ENCODE measurements at places on chromosomes 2 and 18. TPM values are rescaled to one million over a fixed set of nuclear protein-coding genes. Genes with fewer than 3 reads are reported as not detected.

DNA sequence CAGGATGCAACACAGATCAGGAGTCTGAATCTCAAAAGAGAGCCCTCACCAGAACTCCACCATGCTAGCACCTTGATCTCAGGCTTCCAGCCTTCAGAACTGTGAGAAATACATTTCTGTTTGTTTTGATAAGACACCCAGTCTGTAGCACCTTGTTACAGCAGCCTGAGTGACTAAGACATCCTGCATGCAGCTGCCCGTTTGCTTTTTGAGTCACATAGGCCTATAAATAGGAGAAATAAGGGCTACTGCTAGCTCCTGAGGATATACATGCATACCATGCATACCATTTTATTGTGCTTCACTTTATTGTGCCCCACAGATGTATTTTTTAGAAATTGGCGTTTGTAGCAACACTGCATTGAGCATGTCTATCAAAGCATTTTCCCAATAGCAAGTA is 337.8 kb downstream of the CDH2 start:
- no peaks in the 10 kb centered on the region for H3K4me1 ChIP-seq
- H3K27me3 ChIP-seq: no peaks in the 10 kb centered on the region
- H3K36me3 ChIP-seq: no peaks in the 10 kb centered on the region
- H3K27ac ChIP-seq: no peak overlapping the region
- H3K4me3 ChIP-seq: no peak overlapping the region

GRCh38 chr2:98907966-98908905 is 27.8 kb downstream of the CRACDL start:
- H3K27me3 ChIP-seq: no peaks in the 10 kb centered on the region
- H3K4me1 ChIP-seq: no peaks in the 10 kb centered on the region
- peak; percentile 13 for DNase-seq
- no peak overlapping the region for H3K4me3 ChIP-seq
- no peaks in the 10 kb centered on the region for H3K36me3 ChIP-seq

GRCh38 chr2:64101141-64101591 is 43.1 kb downstream of the PELI1 start:
- no peak overlapping the region for H3K27ac ChIP-seq
- H3K27me3 ChIP-seq: no peaks in the 10 kb centered on the region

- H3K4me3 ChIP-seq: no peak overlapping the region
- no peak overlapping the region for H3K27ac ChIP-seq
- H3K36me3 ChIP-seq: no peaks in the 10 kb centered on the region
- no peaks in the 10 kb centered on the region for H3K27me3 ChIP-seq
- no peak for DNase-seq
These were observed 54.5 kb downstream of the TBC1D8 start for GRCh38 chr2:101096619-101097142.

DNA sequence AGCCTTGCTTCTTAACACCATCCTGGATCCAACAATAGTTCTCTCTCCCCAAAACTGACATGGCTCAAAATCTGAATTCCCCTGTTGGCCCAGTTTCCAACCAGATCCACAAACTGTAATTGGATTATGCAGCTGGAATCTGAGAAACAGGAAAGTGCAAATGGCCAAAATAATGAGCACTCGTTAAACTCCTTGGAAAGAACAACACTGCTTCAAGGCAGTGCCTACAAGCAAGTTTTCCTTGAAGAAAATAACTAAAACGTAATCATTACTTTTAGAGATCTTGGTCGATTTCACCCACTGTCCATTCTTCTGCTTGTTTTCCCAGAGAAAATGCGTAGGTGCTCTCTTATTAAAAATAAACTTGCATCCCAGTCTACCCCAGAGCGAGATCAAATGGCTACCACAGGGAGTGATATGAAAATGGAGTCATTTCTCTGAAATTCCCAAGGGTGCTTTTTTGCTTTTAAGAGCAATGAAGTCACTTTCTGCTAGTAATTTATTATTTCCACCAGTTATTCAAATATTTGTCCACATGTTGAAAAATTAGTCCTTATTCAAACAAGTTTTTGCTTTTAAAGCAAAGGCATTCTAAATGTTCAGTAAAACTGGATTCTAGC is 264.2 kb downstream of the C1D start:
- no peaks in the 10 kb centered on the region for H3K27me3 ChIP-seq
- no peaks in the 10 kb centered on the region for H3K4me1 ChIP-seq
- H3K4me3 ChIP-seq: no peak overlapping the region
- no peak overlapping the region for H3K27ac ChIP-seq
- DNase-seq: no peak

DNA sequence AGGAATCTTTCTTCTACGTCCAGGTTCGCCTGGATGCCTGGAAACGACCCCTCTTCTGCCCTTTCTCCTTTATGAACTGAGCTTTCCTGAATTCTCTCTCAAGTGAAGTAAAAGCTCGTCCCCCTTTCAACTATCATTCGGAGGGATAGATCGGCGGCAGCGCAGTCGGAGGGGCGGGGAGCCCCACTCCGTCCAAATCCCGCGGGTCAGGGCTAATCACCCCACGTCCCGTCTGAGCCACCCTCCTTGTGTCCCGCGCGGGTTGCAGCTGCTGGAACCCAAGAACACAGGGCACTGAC is 367 bp downstream of the FBXO48 start:
- no peaks in the 10 kb centered on the region for H3K4me1 ChIP-seq
- H3K27ac ChIP-seq: peak overlapping the region; percentile 83
- H3K36me3 ChIP-seq: no peaks in the 10 kb centered on the region
- DNase-seq: no peak
- H3K4me3 ChIP-seq: peak overlapping the region; percentile 70

GRCh38 chr18:22250591-22250996 is 81.2 kb downstream of the GATA6 start:
- no peaks in the 10 kb centered on the region for H3K36me3 ChIP-seq
- no peak for DNase-seq
- no peak overlapping the region for H3K27ac ChIP-seq
- no peak overlapping the region for H3K4me3 ChIP-seq
- H3K4me1 ChIP-seq: no peaks in the 10 kb centered on the region

GRCh38 chr2:124559236-124559635 is 534.1 kb downstream of the CNTNAP5 start:
- no peak overlapping the region for H3K4me3 ChIP-seq
- H3K4me1 ChIP-seq: no peaks in the 10 kb centered on the region
- H3K36me3 ChIP-seq: no peaks in the 10 kb centered on the region
- DNase-seq: no peak

- no peak for DNase-seq
- H3K4me1 ChIP-seq: peaks cover 19% of the 10 kb centered on the region
- no peaks in the 10 kb centered on the region for H3K27me3 ChIP-seq
These were observed 73.6 kb upstream of the RBM44 start for GRCh38 chr2:237724811-237725478.

GRCh38 chr2:173555833-173556232 is 201.2 kb downstream of the CDCA7 start:
- no peak overlapping the region for H3K27ac ChIP-seq
- no peaks in the 10 kb centered on the region for H3K36me3 ChIP-seq

DNA sequence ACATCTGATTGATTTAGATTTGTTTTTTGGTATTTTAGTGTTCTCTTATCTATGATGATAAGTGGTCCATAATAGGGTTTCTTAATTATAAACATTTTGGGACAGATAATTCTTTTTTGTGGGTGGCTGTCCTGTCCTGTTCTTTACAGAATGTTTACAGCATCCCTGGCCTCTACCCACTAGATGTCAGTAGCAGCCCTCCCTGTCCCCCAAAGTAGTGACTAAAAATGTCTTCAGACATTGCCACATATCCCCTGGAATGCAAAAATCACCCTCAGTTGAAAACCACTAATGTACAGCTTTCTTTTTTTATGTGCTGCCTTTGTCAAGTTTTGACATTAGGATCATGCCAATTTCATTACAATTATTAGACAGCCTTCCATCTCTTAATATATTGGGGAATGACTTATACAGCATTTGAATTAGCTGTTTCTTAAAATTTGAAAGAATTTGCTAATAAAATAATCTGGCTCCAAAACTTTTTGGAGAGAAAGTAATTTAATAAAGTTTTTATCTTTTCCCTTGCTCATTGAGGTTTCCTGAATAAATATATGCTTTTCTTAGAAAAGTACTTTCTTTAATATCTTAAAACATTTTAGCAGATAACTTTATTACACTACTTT is 19.5 kb downstream of the WIPF1 start:
- DNase-seq: no peak
- peaks cover 14% of the 10 kb centered on the region for H3K4me1 ChIP-seq
- H3K27me3 ChIP-seq: no peaks in the 10 kb centered on the region

DNA sequence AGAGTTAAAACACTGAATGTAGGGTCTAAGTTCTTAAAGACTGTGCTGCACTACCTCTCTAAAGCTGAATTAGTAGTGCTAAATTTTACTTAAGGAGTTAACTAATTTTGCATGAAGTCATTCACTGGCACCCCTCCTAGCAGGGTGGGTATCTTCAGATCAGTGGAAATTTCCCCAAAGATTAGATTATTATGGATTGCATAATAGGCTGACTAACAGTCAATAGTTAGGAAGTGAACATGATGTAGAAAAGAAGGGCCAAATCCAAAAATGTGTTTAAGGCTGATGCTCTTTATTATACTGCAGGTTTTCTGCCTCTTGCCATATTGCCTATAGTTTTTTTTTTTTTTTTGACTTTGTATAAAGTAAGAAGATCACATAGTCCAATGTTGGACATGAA is 5.2 kb downstream of the ZNF638 start:
- H3K4me3 ChIP-seq: no peak overlapping the region
- H3K36me3 ChIP-seq: no peaks in the 10 kb centered on the region
- H3K27ac ChIP-seq: peak overlapping the region; percentile 6
- no peak for DNase-seq
- peaks cover 55% of the 10 kb centered on the region for H3K4me1 ChIP-seq
- no peaks in the 10 kb centered on the region for H3K27me3 ChIP-seq

DNA sequence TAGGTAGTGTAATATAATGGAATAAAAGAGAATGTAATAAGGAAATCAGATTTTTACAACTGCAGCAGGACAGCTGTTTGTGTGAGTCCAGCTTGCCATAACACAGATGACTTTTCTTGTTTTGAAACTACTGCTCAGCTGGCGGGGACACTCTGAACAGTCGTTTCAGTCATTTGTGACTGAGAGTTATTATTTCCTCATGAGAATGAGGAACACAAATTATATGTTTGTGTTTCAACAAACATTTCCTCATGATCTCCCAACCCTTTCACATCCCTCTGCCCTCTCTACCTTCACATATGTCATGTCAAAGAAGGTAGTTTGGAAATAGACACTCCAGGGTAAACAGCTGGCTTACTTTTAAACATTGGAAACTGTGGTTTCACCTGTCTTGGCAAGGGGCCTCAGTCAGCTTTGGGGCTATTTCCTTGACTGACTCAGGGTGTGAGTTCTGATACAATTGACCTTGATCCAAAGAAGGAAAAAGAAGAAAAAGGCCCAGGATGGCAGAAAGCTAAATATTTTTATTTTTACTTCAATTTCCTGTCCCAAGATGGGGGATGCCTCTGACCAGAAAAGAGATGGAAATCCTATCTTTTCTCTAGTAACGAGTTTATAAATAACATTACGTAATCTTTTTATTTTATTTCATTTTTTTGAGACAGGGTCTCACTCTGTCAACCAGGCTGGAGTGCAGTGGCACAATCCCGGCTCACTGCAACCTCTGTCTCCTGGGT is 593 bp downstream of the SP140L start:
- H3K4me3 ChIP-seq: peak overlapping the region; percentile 49
- no peaks in the 10 kb centered on the region for H3K27me3 ChIP-seq
- peak overlapping the region; percentile 63 for H3K27ac ChIP-seq
- peaks cover 10% of the 10 kb centered on the region for H3K4me1 ChIP-seq

DNA sequence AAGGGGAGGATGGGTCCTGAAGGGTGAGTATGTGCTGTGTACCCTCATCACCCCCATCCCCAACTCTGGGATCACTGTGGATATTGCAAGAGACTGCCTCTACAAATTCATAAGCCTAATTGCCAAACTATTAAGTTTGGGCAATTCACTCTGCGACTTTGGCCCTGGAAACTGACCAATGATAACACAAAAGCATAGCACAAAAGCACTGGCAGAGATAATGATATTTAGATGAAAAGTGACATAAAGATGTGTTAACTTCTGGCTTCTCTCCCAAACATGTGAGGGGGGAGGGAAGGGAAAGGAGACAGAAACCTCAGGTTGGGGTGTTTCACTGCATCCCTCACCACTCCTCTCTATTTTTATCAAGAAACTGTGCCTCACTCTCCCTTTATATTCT is 150.3 kb downstream of the SATB2 start:
- H3K4me3 ChIP-seq: no peak overlapping the region
- no peak overlapping the region for H3K27ac ChIP-seq
- H3K36me3 ChIP-seq: no peaks in the 10 kb centered on the region
- DNase-seq: no peak
- H3K4me1 ChIP-seq: no peaks in the 10 kb centered on the region

DNA sequence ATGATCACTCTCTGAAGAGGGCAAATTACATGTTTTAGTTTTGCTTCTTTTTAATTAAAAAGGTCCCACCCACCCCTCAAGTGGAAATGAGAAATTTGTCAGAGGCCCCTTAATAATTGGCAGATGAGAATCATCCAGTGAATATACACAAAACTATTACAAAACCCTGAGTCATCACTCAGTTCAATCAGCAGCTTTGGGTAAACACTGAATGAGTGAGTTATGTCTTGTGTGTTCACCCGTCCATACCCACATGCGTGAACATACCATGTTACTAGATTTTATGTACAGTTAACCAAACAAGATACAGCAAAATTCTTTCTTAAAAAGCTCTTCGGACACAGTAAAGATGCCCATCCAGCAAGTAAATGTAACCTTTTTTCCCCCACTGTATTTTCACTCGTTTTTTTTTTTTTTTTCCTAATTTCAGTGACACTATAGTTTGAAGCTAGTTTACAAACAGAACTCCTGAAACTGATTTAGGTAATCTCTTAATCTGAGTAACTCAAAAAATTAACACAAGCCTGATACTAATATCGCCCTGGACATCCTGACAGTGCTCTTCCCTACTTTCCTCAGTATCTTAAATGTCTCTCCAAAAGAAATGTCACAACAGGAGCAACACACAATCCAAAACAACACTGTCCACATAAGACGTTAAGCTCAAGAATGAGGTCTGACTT is 1.4 kb downstream of the PSME4 start:
- H3K4me3 ChIP-seq: peak overlapping the region; percentile 93
- no peak for DNase-seq
- no peaks in the 10 kb centered on the region for H3K36me3 ChIP-seq
- peak overlapping the region; percentile 93 for H3K27ac ChIP-seq
- no peaks in the 10 kb centered on the region for H3K27me3 ChIP-seq

MC4R gene
- total RNA-seq: not detected

PAIP2B gene
- 8.4 TPM for total RNA-seq

NR4A2 gene
- 1.2 TPM for total RNA-seq

EFHD1 gene
- 30.3 TPM for total RNA-seq

TEX44 gene
- not detected for total RNA-seq
